ENCODE measurements at places on chromosomes 7 and 10.

DNA sequence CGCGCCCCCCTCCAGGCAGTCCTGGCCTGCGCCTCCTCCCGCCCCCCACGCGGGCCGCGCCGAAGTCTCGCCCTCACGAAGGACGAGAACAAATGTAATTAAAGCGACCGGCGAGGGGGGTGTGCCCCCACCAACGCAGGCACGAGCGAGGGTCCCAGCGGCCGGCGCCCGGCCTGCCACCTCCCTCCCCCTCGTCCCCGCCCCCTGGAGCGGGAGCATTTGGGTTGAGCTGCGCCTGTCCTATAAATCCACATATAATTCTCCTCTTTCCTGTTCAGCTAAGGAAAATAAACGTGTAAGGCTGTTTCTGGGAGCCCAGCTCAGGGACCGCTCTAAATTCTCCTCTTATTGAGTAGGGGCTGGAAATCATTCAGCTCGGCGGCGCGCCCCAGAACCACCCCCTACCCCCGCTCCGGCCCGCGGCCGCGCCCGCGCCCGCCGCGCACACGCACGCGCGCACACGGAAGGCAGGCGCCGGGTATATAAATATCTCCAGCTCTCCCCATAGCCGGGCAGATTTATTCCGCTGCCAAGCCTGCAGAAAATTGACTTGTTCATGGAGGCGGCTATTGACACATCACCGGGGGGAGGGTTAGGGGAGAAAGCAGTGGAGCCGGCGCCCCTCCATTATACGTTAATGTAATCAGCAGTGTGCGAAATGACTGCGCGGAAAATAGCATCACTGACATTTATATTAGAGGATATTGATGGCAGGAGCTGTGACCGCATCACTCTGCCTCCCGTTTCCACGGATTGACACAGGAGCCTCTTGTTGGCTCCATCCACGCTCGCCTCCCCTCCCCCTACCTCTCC, 61.6 kb upstream of the BTRC start:
- DNase-seq = no peak

GRCh38 chr7:38187794-38188440, 9.9 kb downstream of the STARD3NL start:
- no peak for DNase-seq

GRCh38 chr7:159192725-159193453, 48.2 kb upstream of the VIPR2 start:
- no peak for DNase-seq

DNA sequence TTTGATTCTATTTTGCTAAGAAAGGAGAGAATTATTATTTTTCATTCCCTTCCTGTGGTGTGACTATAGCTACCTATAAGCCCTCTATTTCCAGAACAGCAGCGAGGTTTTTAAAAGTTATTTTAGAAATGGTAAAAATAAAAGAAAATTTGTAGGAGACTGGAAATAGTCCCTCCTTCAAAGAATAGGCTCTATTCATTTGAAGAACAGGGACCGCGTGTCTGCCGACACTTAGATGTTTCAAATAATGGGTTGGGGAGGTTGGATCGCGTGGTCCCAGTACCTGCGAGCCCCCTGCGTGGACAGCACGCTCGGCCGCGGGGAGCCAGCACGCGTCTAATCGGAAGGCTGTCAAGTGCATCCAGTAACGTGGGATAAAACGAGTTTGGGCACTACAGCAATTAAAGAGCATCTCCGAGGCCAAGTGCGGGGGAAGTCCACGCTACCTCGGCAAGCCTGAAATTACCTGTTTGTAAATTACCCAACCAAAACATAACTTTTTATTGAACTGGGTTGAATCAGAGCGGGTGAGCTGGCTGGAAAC, 1.0 kb downstream of the CACNA2D1 start:
- no peak for DNase-seq

DNA sequence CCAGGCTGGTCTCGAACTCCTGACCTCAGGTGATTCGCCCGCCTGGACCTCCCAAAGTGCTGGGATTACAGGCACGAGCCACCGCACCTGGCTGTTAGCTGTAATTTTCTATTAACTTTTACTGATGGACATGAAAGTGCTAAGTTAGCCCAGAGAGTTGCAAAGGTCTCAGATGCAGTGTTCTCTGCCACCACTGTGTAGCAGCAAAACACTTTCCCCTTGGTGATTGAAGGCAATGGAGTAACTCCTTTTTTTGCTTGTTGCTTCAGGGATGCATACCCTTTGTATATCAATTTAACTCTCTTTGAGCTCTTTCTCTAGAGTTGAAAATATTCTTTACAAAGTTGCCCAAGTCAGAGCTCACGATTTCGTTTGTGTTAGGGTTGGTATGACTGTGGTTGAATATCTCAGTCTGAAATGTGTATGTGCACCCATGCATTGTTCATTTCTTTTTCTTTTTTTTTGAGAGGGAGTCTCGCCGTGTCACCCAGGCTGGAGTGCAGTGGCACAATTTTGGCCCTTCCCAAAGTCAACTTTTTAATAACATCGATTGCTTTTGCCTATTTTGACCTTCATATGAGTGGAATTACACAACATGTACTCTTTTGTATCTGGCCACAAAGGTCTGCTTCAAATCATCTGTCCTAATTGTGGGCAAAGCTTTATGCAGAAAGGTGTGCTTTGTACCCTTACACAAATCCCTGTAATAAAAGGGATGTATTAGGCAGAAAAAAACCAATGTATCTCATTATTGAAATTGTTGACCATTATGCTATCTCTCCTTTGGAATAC, 52.6 kb downstream of the GTF2I start:
- DNase-seq = no peak

DNA sequence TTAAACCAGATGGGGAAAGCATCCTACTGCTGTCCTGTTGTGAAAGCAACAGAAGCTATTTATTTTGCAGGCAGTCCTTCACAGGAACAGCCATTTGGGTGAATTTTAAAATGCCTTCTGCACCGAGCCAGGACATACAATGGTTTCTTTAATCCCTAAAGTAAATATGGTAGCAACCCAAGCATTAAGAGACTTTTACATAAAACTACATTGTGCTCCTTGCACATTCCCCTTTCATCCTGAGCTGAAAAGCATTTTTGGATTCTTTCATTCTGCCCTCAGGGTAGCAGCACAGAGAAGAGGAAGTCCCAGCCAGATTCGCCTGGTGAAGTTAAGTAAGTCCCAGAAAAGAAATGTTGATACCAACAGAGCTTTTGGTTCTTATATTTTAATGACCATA, 84.0 kb upstream of the FAM3C start:
- no peak for DNase-seq

DNA sequence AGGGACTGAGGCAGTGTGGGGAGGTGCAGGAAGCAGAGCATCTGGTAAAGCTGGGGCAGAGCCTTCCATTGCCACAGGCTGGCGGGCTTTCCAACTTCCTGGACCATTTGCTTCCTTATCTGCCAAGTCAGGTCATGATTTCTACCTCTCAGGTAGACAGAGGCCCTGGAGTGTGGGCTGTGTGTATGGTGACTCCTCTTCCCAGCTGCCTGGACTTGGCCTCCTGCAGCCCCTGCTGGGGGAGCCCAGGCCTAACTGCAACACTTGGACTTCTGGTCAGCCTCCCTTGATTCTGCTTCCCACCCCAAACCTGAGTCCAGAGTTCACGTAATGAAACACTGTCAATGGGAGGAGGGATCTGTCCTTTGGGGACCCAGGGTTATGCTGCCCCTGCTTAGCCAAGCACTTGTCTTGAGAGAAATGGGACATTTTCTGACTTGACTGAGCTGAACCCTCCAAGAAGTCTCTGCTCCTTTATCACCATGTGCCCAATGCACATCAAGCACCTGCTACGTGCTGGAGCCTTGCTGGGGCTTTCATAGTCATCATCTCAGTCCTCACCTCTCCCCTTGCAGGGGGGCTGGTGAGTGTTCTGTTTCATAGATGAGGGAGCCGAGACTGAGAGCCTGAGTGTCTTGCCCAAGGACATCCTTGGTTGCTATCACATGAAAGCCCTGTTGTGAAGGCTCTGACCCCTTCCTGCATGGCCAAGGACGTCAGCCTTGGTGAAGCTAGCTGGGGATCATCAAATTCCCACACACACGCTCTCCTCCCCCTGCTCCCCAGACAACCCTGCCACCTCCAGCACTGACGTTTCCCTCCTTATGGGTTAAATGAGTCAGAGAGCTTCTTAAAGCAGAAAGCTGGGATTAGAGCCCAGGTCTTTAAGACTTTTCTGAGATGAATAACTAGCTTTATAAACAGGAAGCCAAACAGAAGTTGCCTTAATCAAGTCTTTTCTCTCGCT, 3.4 kb downstream of the CLEC2L start:
- no peak for DNase-seq

GRCh38 chr7:93442478-93443224, 131.9 kb downstream of the CALCR start:
- no peak for DNase-seq

DNA sequence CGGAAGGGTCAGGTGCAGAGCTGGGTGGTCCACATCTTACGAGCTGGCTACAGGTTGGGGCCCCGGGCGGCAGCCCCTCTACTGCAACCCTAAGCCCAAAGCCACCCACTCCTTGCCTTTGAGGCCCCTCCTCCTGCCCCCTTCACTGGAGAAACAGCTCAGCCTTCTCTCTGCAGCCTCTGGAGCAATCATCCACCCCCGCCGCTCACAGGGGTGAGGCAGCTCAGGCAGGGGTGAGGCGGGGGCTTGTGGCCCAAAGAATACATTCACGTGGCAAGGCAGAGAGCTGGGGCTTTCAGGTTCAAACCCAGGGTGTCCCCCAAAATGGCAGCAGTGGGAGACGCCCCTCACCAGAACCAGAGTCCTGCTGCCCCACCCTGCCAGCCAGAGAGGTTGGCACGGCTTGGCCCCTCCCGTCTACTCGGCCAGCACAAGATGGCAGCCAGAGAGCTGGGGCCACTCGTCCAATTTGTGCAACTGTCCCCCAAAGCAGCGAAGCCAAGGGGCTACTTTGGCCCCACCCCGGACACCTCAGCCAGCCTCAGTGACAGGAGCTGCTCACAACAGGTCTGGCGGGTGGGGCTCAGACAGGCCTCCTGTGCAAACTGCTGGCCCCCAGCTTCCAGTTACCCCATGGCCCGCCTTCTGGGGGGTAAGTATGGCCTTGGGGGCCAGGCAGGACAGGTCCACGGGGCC, 7.2 kb downstream of the GNB2 start:
- DNase-seq = no peak

DNA sequence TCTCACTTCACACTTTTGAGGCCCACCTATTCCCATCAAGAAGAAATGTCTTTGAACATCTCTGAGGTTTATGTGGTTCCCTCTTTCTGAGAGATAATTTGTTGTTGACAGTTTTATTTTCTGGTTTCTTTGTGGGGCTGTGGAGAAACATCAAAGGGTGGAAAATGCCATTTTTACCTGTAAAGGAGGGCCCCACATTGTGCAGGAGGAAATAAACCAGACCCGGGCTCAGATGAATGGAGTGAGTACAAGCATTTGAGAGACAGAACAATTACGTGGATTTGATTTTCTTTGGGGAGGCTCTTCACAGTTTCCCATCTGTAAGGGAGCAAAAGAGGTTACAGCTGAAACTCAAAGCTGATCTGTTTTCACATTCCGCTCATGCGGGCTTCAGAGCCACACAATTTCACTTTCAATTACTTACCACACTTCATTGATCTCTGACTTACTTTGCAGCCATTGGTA, 29.8 kb downstream of the ITPRIP start:
- DNase-seq = no peak

Data from CD4-positive, alpha-beta T cell (primary cell).